ENCODE measurements at places on chromosomes 7 and 10.

GRCh38 chr7:96658022-96658412 lies 51.6 kb downstream of the SEM1 start:
- DNase-seq: no peak

GRCh38 chr7:34842782-34843181 lies 184.8 kb downstream of the NPSR1 start:
- no peak for DNase-seq

- no peak for DNase-seq
These were observed 120.7 kb downstream of the PRKAG2 start for GRCh38 chr7:151756076-151756731.

GRCh38 chr10:114642729-114643128 lies 15.3 kb downstream of the ABLIM1 start:
- DNase-seq: no peak

DNA sequence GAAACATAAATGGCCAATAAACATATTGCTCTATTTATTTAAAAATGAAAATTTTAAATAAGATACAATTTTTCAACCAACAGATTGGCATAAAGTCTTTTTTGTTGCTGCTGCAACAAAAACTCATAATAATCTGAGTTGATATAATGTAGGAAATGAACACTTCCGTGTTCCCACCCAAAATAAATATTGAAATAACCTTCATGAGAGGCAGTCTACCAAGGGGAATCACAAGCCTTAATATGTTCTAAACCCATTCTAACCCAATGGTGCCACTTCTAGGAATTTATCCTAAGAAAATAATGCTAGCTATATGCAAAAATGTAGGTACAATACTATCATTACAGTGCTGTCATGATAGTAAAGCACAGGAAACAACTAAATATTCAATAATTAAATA lies 39.1 kb downstream of the SLC25A13 start:
- DNase-seq: no peak

DNA sequence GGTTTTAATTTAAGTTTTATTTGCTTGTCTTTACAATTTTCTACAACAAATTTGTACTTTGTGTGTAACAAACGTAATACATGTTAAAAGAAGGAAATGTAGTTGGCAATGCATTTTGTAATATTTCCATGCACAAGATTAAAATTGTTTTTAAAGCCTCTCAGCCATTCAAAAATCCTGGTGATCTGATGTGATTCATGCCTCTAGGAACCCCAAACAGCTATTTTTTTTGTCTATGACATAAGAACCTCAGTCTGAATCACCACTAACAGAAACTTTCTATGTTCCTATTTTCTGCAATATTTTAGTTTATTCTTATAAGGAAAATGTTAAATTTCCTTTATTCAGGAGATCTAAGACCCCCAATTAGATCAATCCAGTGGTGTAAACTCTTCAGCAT lies 183.1 kb upstream of the YAE1 start:
- DNase-seq: no peak

DNA sequence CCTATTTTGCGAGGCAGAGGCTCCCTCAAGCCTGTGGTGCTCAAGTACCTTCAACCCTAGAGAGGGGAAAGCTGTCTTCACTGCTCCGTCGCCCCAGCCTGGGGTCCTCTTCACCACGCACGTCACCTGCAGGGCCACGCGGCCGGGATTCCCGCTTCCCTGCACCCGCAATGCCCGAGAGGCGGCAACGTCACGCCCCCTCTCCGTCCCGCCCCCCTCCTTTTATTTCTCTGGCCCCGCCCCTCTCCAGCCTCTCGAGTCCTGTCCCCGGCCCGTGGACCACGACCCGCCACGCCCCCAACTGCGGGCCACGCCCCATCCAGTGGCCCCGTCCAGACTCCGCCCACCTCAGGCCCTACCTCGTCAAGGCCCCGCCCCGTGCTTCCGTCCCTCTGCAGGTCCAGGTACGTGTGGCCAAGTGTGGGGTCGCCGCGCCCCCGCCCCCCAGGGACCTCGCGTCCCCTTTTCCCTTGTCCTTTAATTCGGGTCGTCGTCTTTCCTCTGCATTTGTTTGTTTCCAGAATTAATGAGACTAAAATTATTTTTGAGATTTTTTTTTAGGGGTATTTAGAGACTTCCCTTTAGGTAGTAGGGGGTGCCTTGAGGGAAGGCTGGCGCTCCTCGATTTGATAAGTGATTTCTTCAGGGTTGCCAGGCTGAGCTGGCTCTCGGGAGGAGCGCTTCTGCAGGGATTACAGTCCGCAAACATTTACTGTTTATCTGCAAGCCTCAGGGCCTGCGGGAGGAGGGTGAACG lies 69.8 kb upstream of the BAIAP2L1 start:
- DNase-seq: no peak

- no peak for DNase-seq
These were observed 260.2 kb downstream of the SDHAF3 start for GRCh38 chr7:97377713-97378112.

DNA sequence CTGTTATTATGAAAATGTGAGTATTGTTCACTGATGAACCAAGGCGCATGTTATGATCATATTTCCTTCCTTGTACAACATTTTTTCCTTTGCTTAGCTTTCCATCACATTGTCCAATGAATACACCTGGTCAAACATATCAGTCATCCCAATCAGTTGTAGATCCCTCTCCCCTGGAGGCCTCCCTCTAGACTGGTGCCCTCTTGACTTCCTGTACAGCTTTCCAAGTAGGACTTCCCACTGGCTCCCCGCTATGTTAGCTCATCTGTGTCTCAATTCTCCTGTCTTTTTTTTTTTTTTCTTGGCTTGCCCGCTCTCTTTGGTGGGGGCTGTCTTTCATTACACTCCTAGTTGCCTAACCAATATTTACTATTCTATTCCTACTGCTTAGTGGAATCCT lies 214.2 kb upstream of the NPY start:
- DNase-seq: no peak

DNA sequence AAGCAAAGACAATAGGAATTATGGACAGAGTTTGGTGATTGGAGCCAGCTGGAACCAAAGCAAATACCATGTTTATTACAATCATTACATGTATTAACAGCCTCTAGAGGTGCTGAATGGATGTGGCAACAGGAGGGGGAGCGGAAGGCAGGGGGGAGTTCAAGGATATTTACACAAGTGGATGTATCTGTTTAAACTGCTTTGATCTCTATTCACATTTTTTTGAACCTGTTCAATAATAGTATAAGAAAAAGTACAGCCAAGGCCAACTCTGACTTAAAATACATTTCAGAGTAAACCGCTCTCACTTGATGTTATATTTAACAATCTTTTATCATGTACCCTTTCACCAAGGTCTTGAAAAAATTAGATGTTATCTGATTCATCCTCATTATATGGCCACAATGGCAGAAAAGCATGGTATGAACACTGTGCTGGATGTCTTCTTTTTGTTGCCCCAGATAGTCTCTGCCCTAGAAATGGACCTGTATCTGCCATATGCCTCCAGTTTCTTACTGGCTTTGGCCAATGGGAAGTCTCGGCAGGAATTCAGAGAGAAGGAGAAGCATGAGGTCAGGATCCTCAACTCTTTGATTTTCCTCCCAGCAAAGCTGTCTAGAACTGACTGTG lies 88.2 kb upstream of the FAM133B start:
- DNase-seq: no peak

GRCh38 chr10:3099291-3100092 lies 32.1 kb downstream of the PFKP start:
- DNase-seq: no peak

- DNase-seq: no peak
These were observed 60.9 kb downstream of the MAD1L1 start for GRCh38 chr7:2171855-2172254.

DNA sequence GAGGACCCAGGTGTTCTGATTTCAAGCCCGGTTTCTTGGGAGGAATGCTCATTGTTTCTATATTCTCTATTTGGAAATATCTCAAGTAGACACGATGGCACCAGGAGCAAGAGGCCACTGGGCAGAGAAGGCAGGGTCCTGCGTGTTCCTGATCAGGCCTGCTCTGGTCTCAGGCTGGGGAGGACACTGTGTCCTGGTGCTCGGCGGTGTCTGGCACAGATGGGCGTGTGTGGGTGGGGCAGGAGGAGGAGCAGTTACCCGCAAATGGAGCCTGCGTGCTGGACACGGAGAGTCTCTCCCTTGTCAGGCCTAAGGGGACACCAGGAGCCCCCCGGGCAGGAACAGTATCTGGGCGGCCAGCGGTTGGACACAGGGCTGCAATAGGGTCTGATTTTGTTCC lies 25.9 kb upstream of the GOLGA7B start:
- no peak for DNase-seq

- no peak for DNase-seq
These were observed 56.0 kb downstream of the PRF1 start for GRCh38 chr10:70546584-70546983.

- DNase-seq: no peak
These were observed 65.6 kb upstream of the ADGRA1 start for GRCh38 chr10:133021963-133022775.

DNA sequence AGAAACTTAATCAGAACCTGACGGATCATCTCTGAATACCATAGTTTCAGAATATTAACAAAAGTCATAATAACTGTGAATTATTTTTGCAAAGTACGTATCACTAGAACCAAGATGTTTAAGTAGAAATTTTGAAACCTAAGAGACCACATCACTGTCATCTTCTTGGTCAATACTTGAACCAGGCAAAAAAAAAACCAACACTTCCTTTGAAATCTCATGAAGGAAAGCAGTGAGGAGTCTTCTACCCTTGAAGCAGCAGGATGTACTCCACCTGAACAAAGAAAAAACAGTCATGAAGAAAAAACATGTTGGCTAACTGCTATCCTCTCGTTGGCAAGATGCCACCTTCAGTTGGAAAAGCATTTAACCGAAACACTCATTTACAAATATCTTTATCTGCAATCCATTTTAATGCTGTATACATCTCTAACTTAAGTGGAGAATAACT lies 82.4 kb downstream of the SRPK2 start:
- no peak for DNase-seq

GRCh38 chr10:132319853-132320653 lies 11.9 kb upstream of the LRRC27 start:
- peak; percentile 86 for DNase-seq

- peak; percentile 55 for DNase-seq
These were observed 115.8 kb downstream of the HTR7 start for GRCh38 chr10:90741926-90742565.

GRCh38 chr10:59752278-59752940 lies 846 bp downstream of the MRLN start:
- no peak for DNase-seq

GRCh38 chr7:105137898-105138297 lies 123.9 kb downstream of the KMT2E start:
- DNase-seq: no peak

- DNase-seq: no peak
These were observed 88.9 kb upstream of the LRRC4 start for GRCh38 chr7:128120116-128120515.

GRCh38 chr7:34277803-34278199 lies 372.5 kb downstream of the BMPER start:
- DNase-seq: no peak

DNA sequence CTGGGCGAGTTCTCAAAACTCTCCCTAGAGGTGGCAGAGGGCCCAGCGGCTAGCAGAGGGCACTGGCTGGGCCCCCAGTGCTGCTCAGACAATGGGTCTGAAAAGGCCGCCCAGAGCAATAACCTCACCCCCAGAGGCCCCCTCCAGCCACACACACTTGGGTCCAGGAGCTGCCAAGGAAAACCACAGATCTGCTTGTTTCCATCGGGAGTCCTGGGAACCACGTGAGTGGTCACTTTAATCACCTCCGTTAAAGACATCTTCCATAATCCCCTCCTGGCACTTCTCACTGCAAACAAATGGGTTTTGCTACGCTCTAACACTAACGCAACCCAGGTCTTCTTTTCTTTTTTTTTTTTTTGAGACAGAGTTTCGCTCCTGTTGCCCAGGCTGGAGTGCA lies 30.0 kb downstream of the NUDT1 start:
- no peak for DNase-seq

DNA sequence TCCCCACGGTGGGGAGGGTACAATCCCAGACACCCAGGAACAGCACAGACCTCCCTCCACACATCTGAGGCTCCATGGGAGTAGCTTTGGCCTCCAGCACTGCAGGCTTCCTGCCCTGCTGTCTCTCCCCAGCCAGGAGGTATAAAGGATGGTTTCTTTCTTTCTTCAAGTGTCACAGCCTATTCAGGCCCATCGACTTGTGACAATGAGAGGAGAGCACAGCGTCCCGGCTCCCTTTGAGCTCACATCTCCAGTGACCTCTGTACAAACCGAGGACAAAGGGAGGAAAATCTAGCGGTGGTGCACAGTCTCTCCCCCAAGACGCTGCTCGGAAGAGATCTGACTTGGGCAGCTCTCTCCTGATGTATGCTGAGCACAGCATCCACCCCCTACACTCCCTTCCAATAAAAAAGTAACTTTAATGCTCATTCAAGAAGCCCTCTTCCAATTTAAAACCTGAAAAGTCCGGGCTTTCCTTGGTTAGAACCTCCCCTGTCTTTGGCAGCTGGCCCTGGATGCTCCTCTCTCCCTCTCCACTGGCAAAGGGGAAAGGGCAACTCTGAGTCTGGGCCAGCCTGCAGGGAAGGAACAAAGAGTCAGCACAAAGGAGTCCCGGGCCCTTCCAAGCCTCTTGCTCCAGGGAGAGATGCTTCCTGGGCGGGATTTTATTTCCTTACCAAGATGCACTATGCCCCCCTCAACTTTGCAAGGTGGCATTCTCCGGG lies 18.0 kb downstream of the CHST15 start:
- no peak for DNase-seq

DNA sequence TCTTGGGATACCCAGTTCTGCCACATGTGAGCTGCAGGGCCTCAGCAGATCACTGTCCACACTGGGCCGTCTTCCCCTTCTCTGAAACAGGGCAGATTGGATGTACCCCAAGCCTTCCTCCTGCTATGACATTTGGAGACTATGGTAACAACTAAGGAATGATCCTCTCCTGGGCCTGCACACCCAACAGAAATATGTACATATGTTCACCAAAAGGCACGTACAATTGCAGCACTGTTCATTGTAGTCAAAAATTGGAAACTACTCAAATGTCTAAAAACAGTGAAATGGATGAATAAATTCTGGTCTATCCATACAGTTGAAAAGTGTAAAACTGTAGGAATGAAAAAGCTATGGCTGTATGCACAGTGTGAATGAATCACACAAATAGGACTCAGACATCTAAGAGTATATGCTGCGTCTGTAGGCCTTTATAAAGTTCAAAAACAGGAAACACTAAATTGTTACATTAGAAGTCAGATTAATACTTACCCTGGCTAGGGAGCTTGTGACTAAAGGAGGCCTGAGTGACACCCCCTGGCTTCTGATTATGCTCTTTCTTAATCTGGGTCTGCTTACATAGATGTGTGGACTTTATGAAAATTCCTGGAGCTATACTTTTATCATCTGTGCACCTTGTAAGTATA lies 16.1 kb upstream of the XPNPEP1 start:
- no peak for DNase-seq

- peak; percentile 99 for DNase-seq
These were observed 253.2 kb upstream of the INHBA start for GRCh38 chr7:41955893-41956675.

DNA sequence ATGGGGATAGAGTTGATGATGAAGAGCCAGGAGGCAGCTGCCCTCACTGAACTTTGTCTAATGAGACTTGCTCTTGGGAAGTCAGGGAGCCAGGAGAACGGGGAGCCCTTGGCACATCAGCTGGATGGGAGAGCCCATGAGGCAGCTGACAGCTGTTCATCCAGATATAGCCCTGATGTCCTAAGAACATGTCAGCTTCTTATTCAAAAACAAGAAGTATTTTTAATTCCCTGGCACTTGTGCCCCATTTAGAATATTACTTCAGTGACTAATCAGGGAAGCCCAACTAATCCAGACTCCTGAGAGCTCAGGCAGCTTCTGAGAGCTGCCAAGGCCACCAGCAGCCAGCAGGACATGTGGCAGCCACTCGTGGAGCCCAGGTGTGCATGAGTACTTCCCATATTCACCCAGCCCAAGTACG lies 363.4 kb downstream of the GRID1 start:
- no peak for DNase-seq

GRCh38 chr7:145263886-145264285 lies 428.0 kb upstream of the TPK1 start:
- no peak for DNase-seq
